ENCODE measurements at places on chromosomes 4 and X.

DNA sequence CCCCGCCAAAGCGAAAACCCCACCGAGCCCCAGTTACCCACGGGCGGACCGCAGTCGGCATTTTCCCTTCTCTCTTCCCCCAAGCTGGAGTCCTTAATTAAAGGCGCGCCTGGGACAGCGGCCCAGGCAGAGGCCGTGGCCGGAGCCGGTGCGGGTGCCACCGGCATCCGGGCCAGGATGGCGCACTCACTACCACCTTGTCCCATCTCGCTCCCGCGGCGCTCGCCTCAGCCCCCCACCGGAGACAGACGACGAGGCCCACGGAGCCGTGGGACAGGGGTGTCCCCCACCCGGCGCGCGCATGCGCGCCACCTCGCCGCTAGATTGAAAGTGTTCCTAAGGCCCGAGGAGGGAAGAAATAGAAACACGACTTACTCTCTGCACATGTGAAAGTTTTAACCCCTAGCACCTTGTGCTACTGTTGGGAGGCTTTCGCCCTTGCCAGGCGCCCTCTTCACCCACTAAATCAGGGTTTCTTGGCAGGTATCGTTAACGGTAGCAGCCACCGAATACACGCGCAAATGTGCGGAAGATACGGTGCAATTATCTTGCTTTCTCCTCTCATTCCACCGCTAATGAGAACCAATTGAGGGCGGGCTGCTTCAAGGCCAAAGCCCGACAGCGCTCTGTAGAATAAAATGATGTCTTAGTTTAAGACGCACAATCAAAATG, 64.3 kb upstream of the CCDC160 start:
- DNase-seq: no peak

GRCh38 chr4:15982842-15983524, 20.0 kb upstream of the FGFBP2 start:
- peak; percentile 56 for DNase-seq

- no peak for DNase-seq
Measured at GRCh38 chrX:111687305-111687704, 6.3 kb downstream of the ALG13 start.

GRCh38 chr4:83852085-83852451, 316.2 kb downstream of the GPAT3 start:
- peak; percentile 87 for DNase-seq

DNA sequence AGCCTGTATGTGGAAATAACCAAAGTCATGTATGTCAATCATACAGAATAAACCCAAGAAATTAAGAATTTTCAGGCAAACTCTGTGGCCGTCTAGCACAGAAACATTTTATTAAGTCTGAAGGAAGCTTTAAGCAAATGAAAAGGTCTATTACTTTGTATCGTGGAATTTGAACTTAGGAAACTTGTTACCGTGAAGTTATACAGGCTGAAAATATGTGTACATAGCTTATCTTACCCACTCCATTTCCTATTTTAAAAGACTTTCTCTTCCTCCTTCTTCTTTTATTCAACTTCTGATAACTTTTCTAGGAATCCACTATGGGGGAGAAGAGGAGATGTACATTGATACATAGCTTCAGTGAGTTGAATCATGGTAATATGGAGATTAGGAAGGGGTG, 108.3 kb downstream of the AGTR2 start:
- DNase-seq: no peak

DNA sequence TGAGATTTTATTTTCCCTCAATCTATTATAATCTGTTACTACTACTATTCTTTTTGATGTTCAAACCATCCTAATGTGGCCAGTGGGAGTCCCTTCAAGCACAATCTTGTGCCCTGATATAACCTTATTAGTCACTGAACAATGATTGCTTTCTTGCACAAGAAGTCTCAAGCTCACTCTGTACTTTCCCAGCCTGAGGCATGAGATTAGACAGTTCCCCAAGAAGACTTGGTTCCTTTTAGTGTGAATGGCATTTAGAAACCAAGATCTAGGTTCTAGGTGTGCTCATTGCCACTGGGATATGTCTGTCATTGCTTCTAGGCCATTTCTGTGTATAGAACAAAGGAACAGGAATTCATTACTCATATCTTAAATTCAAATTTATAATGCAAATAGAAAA, 28.0 kb upstream of the RBM41 start:
- peak; percentile 83 for DNase-seq

- no peak for DNase-seq
Measured at GRCh38 chr4:139919521-139919920, 234.5 kb downstream of the MAML3 start.
